ENCODE measurements at places on chromosomes 5 and 9.

DNA sequence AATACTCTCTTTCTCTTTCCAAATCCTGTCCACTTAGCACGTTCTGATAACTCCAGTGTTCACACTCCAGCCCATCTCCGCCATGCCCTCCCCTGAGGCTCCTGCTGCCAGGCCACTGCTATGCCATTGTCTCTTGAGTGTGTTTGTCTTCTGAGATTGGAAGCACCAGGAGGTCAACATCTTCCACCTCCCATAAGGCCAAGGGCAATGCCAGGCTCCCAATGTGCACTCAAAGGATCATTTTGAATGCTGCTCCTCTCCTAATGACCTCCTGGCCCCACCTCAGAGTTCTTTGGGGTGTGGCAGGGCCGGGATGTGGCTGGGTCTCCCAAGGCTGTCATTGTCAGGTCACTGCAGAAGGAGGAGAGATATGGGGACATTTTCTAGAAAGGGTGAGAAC is 19.5 kb downstream of the IGIP start:
- no peak for DNase-seq

DNA sequence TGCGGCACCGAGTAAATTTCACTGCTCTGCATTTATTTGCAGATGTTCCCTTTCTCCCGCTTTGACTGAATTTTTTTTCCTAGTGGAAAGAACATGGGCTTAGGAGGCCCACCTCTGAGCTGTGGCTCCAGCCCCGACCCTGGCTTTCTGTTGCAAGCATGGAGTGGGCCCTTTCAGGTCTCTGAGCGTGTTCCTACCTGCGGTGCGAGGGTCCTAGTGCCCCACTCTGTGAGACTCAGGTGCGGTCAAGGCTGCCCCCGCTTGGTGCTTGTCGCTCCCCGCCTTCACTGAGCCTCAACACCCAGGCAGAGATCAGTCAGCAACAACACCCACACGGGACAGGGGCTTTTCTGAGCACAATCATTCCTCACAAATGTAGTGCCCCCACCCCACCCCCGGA is 32.0 kb downstream of the SLC6A3 start:
- DNase-seq = no peak

- no peak for DNase-seq
Measured at GRCh38 chr5:132365213-132365612, 4.3 kb upstream of the SLC22A5 start.

DNA sequence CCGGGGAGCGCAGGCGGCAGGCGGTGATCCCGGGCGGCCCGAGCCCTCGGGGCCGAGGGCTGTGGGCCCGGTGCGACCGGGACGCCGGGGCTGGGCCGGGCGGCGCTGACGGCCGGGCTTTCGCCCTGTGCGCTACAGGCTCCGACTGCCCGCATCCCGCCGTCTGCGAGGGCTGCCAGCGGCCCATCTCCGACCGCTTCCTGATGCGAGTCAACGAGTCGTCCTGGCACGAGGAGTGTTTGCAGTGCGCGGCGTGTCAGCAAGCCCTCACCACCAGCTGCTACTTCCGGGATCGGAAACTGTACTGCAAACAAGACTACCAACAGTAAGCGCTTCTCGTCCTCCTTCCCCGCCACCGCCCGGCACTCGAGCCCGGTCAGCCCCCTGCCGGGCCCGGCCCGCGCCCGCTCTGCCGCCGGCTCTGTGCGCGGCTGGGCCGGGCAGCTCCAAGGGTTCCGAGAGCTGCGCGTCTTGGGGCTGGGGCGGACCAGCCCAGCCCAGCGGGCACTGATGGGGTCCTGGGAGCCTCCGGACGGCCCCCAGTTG is 1.6 kb downstream of the LMX1B start:
- DNase-seq = no peak

- DNase-seq = no peak
Measured at GRCh38 chr5:77367741-77368140, 124.4 kb downstream of the WDR41 start.

DNA sequence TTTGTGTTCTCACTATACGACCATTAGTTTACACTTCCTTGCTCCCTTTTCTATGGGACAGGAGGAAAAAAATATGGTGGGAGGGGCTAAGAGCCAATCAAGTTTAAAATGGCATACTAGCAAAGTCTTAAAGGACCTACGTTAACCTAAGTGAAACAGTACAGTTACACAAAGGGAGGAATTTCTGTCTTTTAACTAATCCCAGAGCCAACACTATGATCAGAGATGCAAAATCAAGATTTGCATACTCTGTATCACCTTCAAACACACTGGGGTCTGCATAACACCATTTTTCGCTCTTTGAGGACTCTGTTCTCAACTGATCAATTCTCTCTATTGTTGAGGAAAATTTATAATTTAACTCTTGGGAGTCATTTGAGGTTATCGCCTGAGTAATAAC is 49.8 kb downstream of the ALDH1A1 start:
- DNase-seq = no peak

- no peak for DNase-seq
Measured at GRCh38 chr5:19795218-19795617, 192.8 kb downstream of the CDH18 start.

DNA sequence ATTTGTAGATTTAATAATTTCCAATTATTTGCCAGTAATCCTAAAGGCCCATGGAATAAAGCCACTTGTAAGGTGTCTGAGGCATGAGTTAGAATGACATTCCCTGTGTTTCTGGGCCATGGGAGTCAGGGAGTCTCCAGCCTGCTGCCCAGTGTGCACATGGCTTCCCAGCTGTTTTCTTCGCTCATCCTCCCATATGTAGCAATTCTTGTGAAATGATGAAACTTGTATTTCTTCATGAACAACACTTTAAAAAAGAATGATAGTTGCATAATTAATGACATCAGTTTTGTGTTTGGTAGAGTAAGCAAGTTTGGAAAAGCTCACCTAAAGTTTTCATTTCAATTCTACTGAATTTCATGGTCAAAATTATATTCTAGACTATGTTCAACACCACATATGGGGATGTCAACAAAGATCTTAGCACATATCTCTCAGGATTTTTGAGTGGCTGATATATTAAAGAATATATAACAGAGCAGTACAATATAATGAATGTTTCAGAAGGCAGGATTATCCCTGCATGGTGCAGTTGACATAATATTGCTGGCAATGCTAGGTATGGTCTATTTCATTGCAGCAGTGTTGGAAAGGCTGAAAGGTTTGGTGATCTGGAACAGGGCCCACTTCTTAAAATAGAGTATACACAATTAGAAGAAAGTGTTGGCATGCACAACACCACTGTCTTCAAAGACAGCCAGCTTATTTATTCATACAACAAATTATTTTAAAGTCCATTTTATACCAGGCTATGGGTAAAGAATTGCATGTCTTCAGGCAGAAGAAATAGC is 44.7 kb downstream of the GRIN3A start:
- DNase-seq = no peak

DNA sequence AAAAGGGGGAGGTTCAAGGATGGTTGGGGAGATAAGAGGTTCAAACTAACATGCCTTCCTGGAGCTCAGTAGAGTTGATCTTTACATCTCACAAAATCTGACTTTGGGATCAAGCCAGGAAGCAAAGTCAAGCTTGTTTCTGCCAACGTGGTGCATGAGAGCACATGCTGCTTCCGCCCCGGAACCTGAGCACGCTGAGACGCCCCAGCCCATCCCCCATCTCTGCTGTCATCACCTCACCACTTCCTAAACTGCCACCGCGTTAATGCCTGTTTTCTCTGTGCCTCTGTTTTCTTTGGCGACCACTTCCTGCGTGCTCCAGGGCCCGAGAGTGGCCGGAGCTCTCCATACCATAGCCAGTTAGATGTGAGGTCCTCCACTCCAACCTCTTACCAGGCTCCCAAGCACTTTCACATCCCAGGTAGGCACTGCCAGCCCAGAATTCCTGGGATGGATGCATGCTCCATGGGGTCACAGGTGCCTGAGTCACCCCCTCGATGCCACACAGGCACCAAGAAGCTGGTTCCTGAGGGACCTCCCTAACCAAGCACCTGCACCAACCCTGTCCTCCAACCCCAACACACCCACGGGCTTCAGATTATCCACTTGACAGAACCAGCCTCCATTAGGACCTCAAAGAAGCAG is 31.2 kb upstream of the AFAP1L1 start:
- no peak for DNase-seq

DNA sequence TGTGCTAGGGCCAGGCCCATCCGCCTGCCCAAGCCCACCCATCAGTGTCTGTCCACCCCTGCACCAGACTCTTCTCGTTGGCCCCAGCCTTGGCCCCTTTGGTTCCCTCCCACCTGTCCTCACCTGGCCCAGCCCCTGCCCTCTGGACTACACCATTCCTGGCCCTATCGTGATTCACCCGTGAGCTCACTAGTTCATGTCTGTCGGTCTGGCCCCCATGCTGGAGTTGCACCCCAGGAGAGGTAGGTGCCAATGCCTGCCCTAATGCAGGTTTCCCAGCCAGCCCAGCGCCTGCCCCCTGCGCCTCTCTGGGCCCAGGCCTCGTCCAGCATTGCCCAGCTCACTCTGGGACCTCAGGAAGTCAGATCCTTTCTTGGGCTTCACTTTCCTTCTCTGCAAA is 115.4 kb upstream of the LMX1B start:
- DNase-seq = no peak

GRCh38 chr5:39274398-39275085 is 55.2 kb upstream of the FYB1 start:
- DNase-seq = no peak

DNA sequence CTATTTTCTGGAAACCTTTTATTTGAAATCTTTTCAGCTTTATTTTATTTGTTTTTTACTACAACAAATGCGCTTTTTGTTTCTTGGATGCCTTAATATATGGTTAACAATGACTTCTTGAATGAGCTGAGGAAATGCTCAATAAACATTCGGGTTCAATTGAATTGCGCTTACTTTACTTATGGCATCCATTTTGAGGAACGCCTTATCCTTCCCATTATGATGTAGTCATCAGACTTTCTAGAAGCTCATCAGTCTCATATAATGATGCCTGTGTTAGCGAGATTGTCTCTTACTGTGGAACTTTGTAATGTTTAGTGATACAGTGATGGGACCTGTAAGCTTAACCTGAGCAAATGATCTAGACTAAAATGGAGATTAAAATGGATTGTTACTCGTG is 916 bp downstream of the SHLD3 start:
- no peak for DNase-seq

DNA sequence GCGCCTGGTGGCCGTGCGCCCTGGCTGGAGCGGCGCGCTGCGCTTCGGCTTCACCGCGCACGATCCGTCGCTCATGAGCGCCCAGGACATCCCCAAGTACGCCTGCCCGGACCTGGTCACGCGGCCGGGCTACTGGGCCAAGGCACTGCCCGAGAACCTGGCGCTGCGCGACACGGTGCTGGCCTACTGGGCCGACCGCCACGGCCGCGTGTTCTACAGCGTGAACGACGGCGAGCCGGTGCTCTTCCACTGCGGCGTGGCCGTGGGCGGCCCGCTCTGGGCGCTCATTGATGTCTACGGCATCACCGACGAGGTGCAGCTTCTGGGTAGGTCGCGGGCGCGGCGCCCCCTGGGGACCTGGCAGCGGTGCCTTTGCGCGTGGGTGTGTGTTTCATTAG is 28.9 kb downstream of the NEURL1B start:
- no peak for DNase-seq

- DNase-seq = no peak
Measured at GRCh38 chr5:54785729-54786591, 199.4 kb downstream of the ESM1 start.

DNA sequence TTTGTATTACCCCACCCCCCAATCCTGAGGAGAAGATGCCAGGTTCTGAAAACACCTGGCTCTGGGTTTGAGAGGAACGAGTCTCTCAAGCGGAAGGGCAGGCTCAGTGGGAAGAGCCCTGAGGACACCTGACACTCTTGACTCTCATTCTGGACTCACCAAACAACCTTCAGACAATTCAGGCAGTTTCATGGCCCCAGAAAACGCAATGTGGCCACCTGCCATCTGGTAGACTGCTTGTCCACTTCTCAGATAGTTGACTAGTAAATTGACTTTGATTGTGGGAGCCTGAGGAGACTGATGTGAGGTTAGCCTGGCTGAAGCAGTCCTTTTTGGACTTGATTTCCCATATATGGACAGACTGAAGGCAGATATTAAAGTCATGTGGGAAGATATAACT is 117.5 kb upstream of the FSTL4 start:
- DNase-seq = no peak

GRCh38 chr9:79970146-79970425 is 398.3 kb downstream of the TLE4 start:
- no peak for DNase-seq

DNA sequence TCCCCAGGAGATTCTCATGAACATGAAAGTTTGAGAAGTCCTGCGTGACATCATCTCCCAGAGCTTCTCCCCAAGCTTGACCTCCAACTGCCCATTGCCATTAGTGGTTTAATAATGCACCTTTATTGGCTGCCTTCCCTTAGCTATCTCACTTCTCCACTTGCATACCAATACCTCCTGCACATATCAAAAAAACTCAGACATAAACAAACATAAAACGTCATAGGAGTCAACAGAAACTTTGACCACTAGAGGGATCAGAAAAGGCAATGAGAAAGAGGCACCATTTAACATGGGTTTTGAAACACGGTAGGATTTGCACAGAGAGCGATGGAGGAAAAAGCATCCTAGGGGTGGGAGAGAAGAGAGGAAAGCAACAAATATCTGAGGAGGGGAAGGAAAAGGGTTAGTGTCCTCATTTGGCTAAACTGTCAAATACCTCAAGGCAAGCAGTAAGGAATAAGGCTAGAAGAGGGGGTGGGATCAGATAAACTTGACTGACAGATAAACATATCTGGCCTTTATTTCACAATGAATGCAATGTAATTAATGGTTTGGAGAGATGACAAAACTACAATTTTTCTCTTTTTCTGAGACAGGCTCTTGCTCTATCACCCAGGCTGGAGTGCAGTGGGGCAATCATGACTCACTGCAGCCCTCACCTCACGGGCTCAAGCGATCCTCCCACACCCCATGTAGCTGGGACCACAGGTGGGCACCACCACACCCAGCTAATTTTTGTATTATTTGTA is 27.0 kb downstream of the GNAQ start:
- no peak for DNase-seq

- DNase-seq = no peak
Measured at GRCh38 chr9:131691969-131692611, 47.8 kb downstream of the RAPGEF1 start.

DNA sequence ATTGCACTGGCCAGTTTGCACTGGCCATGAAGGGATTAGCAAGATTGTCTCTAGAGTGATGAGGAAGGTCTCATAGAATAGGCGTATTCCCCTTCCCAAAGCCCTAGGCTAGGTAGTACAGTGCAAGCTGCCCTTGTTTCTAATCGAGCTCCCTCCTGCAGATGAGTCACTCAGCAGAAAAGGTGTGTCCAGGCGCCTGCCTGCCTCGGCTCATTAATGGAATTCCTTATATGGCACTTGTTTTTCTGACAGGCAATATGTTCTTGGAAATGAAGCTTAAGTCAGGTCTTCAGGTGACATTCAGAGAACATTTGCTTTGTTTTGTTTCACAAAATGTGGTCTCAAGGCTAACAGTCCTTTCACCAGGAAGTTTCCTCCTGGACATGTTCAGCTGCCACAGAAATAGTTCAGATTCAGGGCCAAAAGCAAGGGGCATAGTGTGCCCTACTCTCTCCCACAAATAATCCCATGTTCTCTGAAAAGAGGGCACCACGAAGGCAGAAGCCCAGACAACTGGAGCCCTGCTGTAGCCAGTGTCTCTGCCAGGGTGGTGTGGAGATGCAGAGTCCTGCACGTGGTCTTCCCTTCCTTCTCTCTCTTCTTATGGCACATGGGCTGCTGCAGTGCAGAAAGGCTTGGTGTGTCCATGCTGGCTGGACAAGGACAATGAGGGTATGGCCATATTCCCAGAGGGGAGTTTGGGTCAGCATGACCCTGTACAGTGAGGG is 281.1 kb upstream of the MAP3K1 start:
- DNase-seq = no peak

Measured in GOT3 (cell line).